ENCODE measurements at places on chromosomes 4 and X. TPM values are rescaled to one million over a fixed set of nuclear protein-coding genes. Genes with fewer than 3 reads are reported as not detected.

DNA sequence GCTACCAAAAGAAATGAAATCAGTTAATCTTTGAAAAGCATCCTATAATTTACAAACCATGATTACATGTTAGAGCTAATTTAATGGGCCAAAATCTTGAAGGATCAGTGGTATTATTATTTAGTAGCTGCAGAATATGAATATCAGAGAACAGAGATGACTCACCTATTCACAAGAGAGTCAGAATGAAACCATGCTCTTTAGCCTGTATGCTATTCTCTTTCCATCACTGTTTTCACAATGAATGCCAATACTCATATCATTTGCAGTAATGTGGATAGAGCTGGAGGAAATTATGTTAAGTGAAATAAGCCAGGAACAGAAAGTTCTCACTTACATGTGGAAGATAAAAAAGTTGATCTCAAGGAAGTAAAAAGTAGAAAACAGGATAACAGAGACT lies 414.1 kb downstream of the CENPC start:
- no peak for DNase-seq

DNA sequence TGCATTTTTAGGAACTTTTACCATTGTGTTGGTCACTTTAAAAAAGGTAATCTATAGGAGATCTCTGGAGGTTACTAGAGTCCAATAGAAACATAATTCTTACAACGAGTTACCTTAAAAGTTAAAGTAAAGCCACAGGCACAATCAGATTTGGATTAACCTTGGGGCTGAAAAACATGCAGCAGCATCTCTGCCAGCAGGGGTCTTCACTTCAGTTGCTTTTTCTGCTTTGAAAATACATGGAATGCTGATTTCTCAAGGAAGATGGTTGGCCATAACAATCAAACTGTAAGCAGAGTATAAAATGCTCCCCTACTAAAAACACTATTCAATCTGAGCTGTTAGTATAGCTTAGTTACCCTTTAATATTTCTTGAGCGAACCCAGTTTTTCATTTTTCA lies 1072.3 kb upstream of the PCDH10 start:
- DNase-seq, result no peak

SLC10A4 gene
- total RNA-seq, result not detected

DNA sequence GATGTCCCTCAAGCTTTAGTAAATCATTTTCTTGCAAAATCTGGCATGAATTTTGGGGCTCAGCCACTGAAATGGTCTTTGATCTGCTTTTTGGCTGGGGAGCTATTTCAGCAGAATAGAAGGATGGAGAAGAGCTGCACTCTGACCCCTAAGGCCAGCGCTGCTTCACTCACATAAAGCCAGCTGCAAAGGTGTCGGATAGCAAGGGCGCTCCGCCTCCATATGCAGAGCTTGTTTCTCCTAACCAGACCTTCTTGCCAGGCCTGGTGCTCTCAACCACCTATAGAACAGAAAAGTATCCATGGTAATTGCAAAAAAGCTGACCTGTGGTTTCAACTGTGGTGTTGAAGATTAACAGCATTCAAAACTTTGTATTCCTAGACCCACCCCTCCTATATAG lies 24.1 kb upstream of the COQ2 start:
- DNase-seq, result no peak

GRCh38 chr4:89298155-89298554 lies 9.4 kb downstream of the GPRIN3 start:
- no peak for DNase-seq

MAGEA2B gene
- not detected for total RNA-seq

DNA sequence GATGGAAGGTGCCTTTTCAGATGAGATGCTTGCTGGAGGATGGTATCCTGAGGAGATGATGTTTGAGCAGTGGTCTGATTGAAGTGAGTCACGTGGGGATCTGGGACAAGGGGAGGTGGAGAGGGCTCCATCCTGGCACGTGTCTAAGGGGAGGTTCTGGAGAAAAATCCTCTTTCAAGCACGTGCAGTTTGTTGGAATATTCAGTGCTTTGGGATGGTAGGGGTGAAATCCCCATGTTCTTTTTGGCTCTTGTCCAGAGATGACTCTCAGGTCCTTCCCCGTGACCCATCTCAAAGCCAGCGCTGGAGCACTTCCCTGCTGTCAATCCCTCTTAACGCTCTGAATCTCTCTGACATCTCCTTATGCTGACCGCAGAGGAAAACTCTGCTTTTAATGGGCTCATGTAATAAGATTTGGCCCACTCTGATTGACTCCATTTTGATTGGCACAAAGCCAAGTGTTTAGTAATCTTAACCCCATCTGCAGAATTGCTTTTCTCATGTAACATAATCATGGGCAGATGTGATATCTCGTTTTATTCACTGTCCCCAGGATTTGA lies 10.8 kb upstream of the KLKB1 start:
- no peak for DNase-seq

GRCh38 chrX:139203651-139204570 lies 326.6 kb upstream of the F9 start:
- DNase-seq, result peak; percentile 20

GRCh38 chr4:610411-611261 lies 14.7 kb upstream of the PDE6B start:
- peak; percentile 96 for DNase-seq

GRCh38 chr4:186726426-186727168 lies 2.9 kb upstream of the FAT1 start:
- DNase-seq, result peak; percentile 78

DNA sequence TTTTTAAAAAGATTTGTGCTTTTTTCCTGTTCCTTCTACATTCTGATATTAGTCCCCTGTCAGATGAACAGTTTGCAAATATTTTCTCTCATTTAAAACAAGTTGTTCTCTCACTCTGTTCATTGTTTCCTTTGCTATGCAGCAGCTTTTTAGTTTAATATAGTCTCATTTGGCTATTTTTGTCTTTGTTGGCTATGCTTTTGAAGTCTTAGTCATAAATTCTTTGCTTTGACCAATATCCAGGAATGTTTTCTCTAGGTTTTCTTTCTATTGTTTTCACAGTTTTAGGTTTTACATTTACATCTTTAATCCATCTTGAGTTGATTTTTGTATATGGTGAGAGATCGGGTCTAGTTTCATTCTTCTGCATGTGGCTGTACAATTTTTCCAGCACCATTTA lies 136.8 kb downstream of the TET2 start:
- no peak for DNase-seq

DNA sequence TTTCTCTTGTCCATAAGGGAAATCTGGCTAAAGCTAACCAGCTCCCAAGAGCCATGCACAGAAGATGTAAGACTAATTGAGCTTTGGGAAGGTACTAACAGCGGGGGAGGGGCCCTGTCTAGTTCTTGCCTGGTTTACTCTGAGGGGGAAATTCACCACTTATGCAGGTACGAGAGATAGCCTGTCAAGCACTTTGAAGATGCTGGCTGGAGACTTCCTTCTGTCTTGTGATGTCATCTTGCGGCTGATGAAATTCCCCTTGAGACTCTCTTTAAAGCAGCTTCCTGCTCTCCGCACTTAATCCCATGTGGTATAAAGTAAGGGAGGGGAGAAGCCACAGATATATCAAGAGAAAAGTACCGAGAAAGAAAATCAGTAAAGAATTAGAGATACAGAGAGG lies 345.3 kb downstream of the MAPK10 start:
- DNase-seq, result no peak

GAGE1 gene
- total RNA-seq, result not detected

DNA sequence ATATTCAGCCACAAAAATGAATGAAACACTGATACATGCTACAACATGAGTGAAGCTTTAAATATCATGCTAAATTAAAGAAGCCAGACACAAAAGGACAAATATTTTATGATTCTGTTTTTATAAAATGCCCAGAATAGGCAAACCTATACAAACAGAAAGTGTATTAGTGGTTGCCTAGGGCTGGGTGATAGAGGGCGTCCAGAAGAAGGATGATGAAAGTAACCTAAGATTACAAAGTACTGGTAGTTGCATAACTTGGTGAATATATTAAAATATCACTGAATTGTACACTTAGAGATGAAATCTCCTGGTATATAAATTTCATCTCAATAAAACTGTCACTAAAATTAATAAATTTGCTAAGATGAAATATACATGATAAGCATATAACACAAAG lies 67.5 kb downstream of the FBXW7 start:
- DNase-seq, result peak; percentile 20

- no peak for DNase-seq
These were observed 105.5 kb downstream of the MAML3 start for GRCh38 chr4:140048419-140048995.

DNA sequence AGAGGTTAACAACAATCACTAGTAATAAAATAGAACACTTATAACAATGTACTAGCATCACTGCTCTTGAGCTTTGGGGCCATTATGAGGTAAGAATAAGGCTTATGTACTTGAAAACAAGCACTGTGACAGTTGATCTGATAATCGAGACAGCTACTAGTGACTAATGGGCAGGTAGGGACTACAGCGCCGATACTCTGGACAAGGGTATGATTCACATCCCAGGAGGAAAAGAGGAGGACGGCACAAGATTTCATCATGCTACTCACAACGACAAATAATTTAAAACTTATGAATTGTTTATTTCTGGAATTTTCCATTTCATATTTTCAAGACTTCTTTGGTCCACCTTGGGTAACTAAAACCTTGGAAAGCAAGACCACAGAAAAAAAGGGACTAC lies 62.3 kb downstream of the FAM184B start:
- DNase-seq, result peak; percentile 56

C4orf36 gene
- total RNA-seq, result 3.5 TPM

GRCh38 chr4:186953599-186954260 lies 230.1 kb upstream of the FAT1 start:
- peak; percentile 29 for DNase-seq

MAGEA6 gene
- not detected for total RNA-seq

GRCh38 chrX:39309721-39310152 lies 508.5 kb downstream of the MID1IP1 start:
- no peak for DNase-seq

IL3RA gene
- not detected for total RNA-seq

DNA sequence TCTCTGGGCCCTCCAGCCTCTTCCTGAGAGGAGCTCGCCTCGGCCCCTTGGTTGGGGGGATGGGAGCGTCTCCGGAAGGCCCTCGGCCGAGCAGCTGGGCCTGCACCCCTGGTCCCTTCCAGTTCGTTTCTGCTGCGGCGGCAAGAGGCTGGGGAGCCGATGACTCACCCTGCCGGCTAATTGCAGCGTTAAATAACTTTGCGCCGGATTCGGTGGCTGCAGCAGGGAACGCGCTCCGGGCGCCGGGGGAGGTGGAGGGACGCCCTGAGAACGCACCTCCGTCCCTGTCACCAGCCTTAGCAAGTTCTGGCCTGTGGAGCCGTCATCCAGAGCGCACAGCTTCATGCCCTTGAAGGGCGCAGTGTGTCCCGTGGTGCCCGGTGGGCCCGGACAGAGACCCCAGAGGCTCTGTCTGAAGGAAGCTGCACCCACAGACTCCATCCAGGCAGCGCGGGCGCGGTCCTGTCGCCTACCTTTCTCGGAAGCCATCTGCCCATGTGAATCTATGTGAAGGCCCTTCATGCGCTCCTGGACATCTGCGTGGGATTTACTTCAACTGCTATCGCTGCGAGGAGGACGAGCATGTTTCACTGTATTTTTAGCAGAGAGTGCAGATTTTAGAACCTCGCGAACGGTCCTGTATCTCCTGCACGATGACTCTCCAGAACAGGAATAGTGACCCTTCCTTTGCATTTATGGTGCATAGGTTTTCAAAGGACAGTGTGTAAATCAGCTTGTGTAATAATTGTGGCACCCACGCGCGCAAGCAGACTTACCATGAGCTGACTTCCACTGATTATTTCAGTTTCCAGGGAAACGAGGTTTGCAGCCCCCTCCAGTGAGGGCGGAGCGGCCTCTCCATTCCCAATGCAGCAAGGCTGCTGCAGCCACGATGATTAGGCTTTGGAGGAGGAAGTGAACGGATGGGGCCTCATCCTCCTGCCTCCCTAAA lies 1.7 kb upstream of the TMEM271 start:
- peak; percentile 68 for DNase-seq

GRCh38 chrX:55767100-55767499 lies 49.6 kb downstream of the RRAGB start:
- peak; percentile 35 for DNase-seq

DNA sequence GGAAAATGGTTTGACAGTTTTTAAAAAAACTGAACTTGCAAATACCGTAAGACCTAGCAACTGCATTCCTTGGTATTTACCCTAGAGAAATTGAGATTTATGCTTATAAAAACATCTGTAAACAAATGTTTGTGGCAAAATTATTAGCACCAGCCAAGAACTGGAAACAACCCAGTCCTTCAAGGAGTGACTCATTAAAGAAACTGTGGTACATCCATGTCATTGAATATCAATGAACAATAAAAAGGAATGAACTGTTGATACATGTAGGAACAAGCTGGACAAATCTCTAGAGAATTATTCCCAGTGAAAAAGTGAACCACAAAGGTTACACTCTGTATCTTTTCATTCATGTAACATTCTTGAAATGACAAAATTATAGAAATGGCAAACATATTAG lies 240.2 kb upstream of the ADAMTS3 start:
- peak; percentile 3 for DNase-seq

- DNase-seq, result peak; percentile 83
These were observed 7.2 kb downstream of the PRKG2 start for GRCh38 chr4:81207828-81208227.

- no peak for DNase-seq
These were observed 87.5 kb upstream of the RBPJ start for GRCh38 chr4:26233350-26233749.

NLRP2B gene
- not detected for total RNA-seq

DNA sequence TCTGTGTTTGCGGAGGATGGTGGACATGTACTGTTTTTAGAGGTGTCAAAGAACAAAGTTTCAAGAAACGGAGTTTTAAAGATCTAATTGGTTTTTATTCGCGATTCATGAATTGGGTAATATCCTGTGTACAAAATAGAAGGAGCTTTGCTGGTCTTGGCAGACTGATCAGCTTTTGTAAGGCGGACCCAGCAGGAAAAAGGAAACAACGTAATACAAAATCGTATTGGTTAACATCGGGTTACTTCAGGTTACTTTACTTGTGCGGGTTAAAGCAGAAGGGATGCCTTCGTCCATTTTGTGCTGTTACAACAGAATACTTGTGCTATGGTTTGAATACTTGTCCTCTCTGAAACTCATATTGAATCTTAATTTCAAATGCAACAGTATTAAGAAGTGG lies 11.4 kb upstream of the NYX start:
- no peak for DNase-seq

- peak; percentile 33 for DNase-seq
These were observed 856.6 kb downstream of the CENPC start for GRCh38 chr4:66688674-66689073.

- DNase-seq, result peak; percentile 15
These were observed 1.2 kb downstream of the PROM1 start for GRCh38 chr4:16082426-16083240.

GRCh38 chr4:40377512-40378365 lies 42.6 kb downstream of the CHRNA9 start:
- DNase-seq, result peak; percentile 23

DNA sequence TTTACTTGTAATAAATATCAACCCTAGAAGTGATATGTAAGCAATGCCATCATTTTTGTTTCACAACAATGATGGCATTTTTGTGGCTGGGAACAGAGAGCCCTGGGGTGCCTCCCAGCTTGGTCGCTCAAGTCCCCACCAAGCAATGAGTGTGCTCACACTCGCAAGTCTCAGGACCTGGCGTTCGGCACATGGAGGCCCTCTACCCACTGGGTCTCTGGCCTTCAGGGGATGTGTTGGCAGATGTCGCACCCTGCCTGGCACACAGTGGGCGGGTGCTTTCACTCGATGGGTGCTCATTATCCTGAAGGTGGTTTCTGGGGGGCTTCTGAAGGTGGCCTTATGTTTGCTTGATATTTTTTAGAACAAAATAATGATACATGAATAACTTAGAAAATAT lies 74.7 kb upstream of the STS start:
- DNase-seq, result no peak

- DNase-seq, result no peak
These were observed 71.1 kb downstream of the ZNF732 start for GRCh38 chr4:234178-234577.

Data from MCF 10A (cell line).